COR-L47 (cell line): ENCODE measurements at places on chromosomes 5 and 9.

DNA sequence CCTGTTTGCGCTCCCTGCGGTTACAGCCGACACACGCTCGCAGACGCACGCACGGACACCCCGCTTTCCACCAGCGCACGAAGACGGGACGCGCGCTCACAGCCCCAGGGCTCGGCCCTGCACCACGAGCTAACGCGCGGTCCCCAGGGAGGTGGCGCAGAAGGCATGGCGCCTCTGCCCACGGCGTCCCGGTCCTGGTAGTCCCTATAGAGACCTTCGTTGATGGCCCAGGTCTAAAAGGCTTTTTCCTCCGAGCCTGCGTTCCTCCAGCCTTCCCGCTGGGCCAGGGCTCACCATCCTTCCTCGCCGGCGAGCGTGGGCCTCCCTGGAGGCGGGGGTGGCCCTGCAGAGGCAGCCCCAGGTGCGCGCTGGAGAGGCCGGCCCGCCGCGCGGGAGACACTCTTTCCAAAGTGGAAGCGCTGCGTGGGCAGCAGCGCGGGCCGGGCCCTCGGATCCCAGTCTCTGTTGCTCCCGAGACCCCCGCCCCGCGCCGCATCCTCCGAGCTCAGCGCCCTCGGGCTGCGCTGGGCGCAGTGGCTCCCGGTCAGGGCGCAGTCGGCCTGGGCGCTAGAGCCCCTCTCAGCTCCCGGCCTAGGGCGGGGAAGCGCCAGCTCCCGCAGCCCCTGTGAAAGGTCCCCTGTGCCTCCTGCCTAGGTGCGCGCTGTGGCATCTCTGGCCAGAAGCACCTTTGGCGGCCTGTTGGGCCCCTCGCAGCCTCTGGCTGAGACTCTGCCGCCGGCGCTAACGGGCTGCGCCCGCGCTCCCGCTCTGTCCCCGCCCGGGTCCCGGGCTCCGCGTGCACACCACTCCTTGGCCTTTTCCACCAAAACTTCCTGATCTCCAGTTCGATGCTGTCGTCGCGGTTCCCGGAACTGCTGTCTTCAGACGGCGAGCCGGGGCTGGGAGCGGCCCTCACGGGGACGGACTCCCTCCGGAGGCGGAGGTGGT lies 31.9 kb upstream of the FANCC start:
- DNase-seq, result no peak

DNA sequence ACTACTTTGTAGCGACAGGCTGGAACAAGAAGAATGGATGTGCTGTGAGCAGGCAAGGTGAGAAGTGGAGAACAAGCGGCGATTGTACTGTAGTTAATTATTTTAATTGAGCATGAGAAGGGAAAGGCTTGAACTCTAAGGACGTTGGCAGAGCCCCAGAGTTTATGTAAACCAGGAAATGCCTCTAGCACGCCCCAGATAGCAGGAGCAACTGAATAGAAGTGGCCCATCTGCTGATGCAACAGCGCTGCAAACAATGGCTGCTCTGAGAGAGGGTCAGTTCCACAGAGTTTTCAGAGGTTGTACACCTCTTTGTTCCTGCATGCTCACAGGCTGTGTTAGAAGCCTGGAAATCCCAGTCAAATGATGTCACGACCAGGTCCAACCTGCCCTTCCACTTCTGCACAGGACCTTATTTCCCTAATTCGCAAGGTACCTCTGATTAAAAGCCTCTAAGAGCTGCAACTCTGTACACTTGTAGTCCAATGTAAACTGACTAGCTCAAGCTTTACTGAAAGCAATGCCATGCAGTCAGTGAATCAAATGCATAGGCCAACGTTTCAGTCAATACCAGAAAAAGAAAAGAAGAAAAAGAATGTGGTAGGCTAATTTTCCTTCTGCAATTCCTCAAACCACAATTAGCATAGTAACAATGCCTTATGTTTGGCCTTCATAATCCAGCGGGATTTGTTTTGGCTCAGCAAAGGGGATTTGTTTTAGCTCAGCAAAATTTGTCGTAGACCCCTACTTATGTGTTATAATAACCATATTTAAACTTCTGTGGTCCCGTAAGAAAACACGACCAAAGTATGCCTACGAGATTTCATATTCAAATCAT lies 119.6 kb upstream of the RETREG1 start:
- peak; percentile 93 for DNase-seq

- DNase-seq, result no peak
These were observed 57.8 kb downstream of the C9orf153 start for GRCh38 chr9:86201474-86202337.

- peak; percentile 89 for DNase-seq
These were observed 714 bp upstream of the ZNF608 start for GRCh38 chr5:124746916-124747790.

DNA sequence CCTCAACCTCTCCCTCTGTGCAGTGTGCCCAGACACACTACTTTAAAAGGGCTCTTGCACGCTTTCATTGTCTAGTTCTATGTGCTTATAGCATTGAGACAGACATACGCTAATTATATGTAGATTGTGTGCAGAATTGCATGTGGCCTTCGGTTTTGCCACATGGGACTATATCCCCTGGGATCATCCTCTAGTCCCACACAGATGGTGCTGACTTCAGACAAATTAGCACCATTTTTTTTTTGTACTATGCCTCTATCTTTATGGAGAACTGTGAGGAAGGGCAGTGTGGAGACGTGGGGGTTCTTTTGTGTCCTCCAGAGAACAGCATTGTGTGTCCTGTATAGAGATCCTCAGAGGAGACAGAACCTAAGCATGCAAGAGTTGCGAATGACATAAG lies 29.3 kb downstream of the PAPPA start:
- DNase-seq, result no peak
